Skin of body (tissue), 3 donors: ENCODE measurements at places on chromosomes 11 and 22. TPM values are rescaled to one million over a fixed set of nuclear protein-coding genes. Genes with fewer than 3 reads are reported as not detected.

- no peak for DNase-seq
Observed at GRCh38 chr22:43377896-43378704, 33.7 kb upstream of the MPPED1 start.

DNA sequence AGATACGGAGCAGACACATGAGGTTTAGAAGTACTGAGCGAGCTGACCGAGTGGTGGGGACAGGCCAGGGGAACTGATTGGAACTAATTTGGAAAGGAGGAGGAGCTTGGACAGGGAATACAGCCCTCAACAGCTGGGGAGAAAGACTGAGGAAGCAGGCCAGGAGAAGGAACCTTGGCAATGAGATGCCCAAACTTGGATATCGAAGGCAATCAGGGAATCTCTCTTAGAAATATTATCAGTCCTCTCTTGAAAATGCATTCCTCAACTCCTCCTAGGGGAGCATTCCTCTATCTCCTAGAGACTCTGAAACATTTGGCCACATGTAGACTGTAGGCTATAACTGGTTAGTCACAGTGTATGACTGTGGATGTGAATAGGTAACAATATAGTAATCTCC, 284.6 kb downstream of the GUCY1A2 start:
- DNase-seq, result no peak

GRCh38 chr11:83051760-83052671, 19.7 kb downstream of the RAB30 start:
- DNase-seq, result peak; percentile 80

DNA sequence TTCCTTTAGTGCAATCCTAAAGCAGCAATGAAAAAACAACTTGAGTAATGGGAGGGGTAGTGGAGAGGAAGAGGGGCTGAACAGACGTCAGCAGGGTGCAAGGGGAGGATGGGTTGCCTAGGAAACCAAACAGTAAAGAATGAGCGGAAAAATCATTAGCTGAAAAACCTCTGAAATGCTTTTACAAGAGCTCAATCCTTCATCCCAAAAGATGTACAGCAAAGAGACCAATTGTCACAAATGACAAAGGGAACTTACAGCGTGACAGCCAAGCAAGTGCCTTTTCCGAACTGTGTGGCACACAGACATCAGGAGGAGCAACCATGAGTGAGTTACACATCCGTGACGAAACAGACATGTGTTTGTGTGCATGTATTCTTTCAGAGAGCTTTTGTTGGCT, 104.6 kb downstream of the SIK3 start:
- DNase-seq, result peak; percentile 65

- DNase-seq, result no peak
Observed at GRCh38 chr11:96322775-96323641, 20.0 kb downstream of the MAML2 start.

DNA sequence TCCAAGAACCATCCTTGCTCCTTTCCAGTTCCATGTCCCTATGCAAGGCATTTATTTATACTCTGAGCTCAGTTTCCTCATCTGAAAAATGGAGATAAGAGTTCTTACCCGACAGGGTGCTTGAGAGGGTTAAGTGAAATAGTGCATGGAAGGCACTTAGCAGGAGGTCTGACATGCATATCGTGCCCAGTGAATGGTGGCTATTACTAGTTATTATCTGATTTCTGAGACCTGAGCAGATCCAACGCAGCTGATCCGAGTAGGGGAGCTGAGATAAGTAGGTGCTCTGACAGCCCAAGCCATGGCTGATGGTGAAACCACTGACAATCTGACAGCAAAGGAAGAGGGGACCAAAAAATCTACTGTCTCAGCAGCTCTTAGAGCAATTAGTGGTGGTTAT, 24.9 kb downstream of the NAV2 start:
- DNase-seq, result no peak

DNA sequence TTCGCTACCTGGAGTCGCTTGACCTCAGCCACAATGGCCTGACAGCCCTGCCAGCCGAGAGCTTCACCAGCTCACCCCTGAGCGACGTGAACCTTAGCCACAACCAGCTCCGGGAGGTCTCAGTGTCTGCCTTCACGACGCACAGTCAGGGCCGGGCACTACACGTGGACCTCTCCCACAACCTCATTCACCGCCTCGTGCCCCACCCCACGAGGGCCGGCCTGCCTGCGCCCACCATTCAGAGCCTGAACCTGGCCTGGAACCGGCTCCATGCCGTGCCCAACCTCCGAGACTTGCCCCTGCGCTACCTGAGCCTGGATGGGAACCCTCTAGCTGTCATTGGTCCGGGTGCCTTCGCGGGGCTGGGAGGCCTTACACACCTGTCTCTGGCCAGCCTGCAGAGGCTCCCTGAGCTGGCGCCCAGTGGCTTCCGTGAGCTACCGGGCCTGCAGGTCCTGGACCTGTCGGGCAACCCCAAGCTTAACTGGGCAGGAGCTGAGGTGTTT, 12.8 kb downstream of the TSKU start:
- DNase-seq, result no peak

GRCh38 chr22:30680991-30681770, 13.5 kb upstream of the OSBP2 start:
- DNase-seq, result no peak

DNA sequence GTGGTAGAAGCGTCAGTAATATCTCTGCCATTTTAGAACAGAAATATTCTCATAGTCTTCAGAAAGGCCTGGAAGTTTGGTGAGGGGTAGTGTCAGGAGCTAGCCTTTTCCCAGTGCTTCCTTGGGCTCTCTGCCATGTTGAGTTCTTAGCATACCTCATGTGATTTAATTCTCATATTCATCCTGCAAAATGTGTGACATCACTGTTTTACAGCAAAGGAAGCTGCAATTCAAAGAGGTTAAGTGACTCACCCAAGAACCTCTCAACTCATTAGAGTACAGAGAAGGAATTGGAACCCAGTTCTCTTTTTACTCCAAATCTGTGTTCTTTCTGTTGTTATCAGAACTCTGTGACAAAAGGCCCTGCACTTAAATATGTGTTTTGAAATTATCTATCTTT, 72.1 kb downstream of the RNF169 start:
- DNase-seq, result peak; percentile 13

- DNase-seq, result no peak
Observed at GRCh38 chr11:122893131-122893530, 10.6 kb downstream of the JHY start.

DNA sequence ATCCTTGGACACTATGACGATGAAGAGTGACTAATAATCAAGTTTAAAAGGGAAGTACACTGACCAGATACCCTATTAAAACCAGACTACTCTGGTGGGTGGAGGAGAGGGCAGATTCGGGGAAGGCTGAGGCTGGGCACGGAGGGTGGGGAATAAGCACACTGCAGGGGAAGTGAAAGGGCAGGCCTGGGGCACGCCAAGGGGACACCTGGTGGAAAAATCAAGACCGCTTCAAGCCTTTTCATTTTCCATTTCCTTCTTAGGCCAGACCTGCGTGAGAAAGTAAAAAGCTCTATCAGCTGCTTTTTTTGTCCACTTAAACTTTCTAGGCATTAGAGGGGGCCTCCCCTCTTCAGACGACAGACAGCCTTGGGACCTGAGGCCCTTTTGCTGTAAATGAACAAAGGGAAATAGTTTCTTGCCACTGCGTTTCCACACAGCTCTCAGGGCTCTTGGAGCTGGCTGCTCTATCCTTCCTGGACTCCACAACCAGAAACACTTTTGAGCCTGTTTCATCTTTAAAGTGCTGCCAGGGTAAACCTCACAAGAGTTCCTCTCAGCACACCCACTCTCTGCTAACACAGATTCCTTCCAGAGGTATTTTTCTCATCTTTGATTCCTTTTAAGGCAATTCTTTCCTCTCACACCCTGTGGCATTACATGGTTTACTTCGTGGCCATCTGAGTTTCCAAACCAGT, 25.0 kb upstream of the SERPIND1 start:
- no peak for DNase-seq

DNA sequence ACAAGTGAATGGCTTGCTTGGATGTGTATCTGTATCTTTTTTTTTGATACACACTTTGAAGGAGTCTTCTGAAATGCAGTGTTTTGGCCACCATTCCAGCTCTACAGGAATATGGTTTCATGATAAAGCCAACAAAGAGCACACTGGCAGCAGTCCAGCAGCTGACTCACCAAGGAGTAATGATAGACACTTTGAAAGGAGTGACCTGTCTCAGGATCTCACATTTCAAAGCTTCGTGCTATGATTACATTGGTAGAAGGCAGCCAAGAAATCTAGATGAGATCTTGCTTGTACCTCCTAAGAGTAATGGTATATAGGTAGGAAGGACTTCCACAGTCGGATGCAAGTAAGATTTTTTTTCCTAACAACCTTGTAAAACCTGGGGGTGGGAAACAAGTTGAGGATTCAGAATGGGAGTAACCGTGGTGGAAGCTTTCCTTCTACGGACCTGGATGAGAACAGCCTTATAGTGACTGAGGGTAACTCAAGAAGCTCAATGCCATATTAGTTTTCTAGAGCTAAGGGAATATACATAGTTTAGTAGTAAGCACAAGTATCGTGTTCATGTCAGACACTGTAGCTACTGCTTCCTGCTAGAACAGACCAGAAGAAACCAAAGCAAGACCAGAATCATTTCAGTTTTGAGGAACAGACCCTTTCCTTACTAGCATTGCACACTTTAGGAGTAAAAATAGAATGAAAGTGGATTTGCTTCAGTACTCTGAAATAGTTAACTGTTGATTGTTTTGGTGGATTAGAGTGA, 25.0 kb downstream of the MTMR3 start:
- DNase-seq, result peak; percentile 59

DNA sequence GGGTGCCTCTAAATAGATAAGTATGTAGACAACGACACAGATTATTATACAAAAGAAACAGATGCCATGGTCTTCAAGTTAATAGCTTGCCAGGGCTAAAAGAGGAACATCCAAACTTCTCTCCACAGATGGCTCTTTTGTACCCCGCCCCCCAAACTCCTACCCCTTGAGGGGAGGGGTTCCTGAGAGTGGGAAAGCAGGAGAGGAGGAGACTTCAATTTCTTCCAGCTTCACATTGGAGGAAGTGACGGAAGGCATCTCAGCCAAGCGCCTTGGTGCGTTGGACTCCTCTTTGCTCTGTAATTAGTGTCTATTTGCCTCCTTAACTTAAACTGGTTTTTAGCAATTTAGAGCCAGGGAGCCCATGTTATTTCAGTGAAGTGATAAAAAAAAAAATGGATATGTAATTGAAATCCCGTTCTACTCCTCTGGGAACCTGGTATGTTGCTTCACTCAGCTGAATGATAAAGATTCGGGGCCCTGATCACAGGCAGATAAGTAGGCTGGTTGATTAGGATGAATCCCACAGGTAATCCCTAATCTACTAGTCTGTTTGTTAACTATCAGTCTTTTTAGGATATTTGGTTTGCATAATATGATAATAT, 580.9 kb upstream of the CADM1 start:
- no peak for DNase-seq

- no peak for DNase-seq
Observed at GRCh38 chr22:39631381-39632286, 61.1 kb downstream of the CACNA1I start.

DNA sequence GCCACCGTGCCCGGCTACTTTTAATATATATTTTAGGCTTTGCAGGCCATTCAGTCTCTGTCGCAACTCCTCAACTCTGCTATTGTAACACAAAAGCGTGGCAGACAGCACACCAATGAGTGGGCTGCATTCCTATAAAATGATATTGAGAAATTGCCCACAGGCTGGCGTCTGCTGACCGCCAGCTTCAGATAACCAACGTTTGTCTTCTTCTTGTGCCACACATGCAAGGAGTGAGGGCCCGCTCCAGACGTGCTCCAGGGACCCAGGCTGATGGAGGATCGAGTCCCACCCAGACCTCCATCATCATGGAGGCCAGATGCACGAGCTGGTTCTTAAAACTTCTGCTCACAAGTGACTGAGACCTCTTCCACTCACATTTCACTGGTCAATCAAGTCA, 35.4 kb upstream of the LINC01488 start:
- no peak for DNase-seq

GRCh38 chr11:65895482-65895981, 4.7 kb downstream of the FOSL1 start:
- DNase-seq, result no peak

DNA sequence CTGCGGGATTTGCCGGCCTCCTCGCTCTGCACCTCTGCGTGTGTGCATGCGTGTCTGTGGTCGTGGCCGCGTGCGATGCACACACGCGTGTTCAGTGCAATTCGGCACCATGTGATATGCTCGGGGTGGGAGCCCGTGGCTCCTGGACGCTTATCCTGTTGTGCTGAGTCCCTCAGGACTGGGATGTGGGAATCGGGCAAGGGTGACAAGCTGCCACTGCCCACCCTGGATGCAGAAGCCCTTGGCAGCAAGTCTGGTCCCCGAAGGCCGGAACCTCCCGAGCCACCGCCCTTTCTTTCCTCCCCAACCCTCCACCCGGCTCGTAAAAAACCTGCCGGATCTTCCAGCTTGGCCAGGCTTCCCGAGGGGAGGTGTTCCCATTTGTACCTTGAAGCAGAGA, 128.2 kb downstream of the PHF21B start:
- DNase-seq, result no peak

DNA sequence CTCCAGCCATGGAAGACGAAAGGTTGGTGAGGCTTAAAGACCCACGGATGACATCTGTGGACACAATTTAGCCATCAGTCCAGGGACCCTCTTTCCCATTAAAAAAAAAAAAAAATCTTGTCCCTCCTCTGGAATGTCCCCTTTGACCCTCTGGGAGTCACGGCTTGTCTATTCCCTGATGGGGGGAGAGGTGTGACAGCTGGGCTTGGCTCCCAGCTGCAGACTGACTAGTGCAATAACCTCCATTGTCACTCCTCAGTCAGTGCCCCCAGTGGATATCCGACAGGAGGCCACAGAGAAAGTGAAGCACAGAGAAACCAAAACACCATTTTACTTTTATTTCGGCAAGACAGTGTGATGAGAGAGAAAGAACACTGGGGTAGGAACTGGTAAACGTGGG, 2.7 kb upstream of the VSIG2 start:
- DNase-seq, result no peak

GRCh38 chr11:89182773-89183518, 5.3 kb downstream of the TYR start:
- peak; percentile 2 for DNase-seq

DNA sequence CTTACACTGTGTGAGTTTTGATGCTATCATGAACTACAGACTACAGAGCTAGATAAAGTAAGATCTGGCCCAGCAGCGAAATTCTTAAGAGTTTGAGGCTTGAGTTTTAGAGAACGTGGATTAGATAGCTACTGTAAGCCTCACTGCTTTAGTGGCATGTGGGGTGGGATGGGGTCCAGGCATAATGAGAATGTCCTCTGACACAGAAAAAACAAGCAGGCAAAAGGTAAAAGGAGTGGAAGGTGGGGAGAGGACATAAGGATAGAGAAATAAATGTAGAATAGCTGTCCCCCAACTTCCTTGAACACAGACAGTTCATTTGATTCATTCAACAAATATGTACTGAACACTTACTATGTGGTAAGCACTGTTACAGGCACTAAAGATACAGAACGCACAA, 324.5 kb upstream of the PITPNB start:
- DNase-seq, result no peak

- DNase-seq, result no peak
Observed at GRCh38 chr11:102322560-102322959, 5.3 kb downstream of the BIRC3 start.

The NAV2 gene
- 13.6 TPM for total RNA-seq

The NAALADL1 gene
- total RNA-seq, result 9.0 TPM

The TRPM5 gene
- total RNA-seq, result under 0.01 TPM

The BLID gene
- 2.8 TPM for total RNA-seq

The CNIH2 gene
- 0.59 TPM for total RNA-seq

The LDHAL6A gene
- not detected for total RNA-seq

The BATF2 gene
- 0.20 TPM for total RNA-seq

The SPINDOC gene
- total RNA-seq, result 5.3 TPM

The TIGD3 gene
- 0.20 TPM for total RNA-seq

The TLCD5 gene
- total RNA-seq, result 6.7 TPM

The KCNE3 gene
- 3.9 TPM for total RNA-seq

The GLYAT gene
- not detected for total RNA-seq

The PKNOX2 gene
- 4.0 TPM for total RNA-seq

The CARNS1 gene
- total RNA-seq, result 3.8 TPM

The CCDC86 gene
- total RNA-seq, result 9.8 TPM

The MYOD1 gene
- total RNA-seq, result 2.3 TPM
